ENCODE measurements at places on chromosomes 11 and 22. TPM values are rescaled to one million over a fixed set of nuclear protein-coding genes. Genes with fewer than 3 reads are reported as not detected.

FAM83F gene
- polyA plus RNA-seq: 6.8 TPM

PGA5 gene
- not detected for polyA plus RNA-seq

OR8D4 gene
- not detected for polyA plus RNA-seq

VPS26B gene
- polyA plus RNA-seq: 20.5 TPM

PRR33 gene
- polyA plus RNA-seq: not detected

LRRC32 gene
- polyA plus RNA-seq: 105 TPM

TSPAN4 gene
- polyA plus RNA-seq: 81.2 TPM

C11orf91 gene
- polyA plus RNA-seq: not detected

MUC2 gene
- not detected for polyA plus RNA-seq

AGBL2 gene
- polyA plus RNA-seq: 2.1 TPM

CDC42EP2 gene
- 19.4 TPM for polyA plus RNA-seq

ABCC8 gene
- polyA plus RNA-seq: 3.2 TPM

CBLIF gene
- not detected for polyA plus RNA-seq

DNHD1 gene
- 3.5 TPM for polyA plus RNA-seq

PLAAT4 gene
- polyA plus RNA-seq: 579 TPM

RFPL2 gene
- polyA plus RNA-seq: not detected

ACRV1 gene
- not detected for polyA plus RNA-seq

MOGAT2 gene
- polyA plus RNA-seq: 1.1 TPM

LRRC75B gene
- polyA plus RNA-seq: 23.4 TPM

GAL3ST1 gene
- 34.3 TPM for polyA plus RNA-seq

ZNF214 gene
- polyA plus RNA-seq: 3.2 TPM

PTGDR2 gene
- polyA plus RNA-seq: not detected

SERPIND1 gene
- not detected for polyA plus RNA-seq

OR5AN1 gene
- not detected for polyA plus RNA-seq

SLC5A12 gene
- 227 TPM for polyA plus RNA-seq

RIC3 gene
- 10.5 TPM for polyA plus RNA-seq

KCTD14 gene
- polyA plus RNA-seq: 14.8 TPM

DKK3 gene
- polyA plus RNA-seq: 49.6 TPM

FZD4 gene
- polyA plus RNA-seq: 21.4 TPM

PLAAT5 gene
- 7.6 TPM for polyA plus RNA-seq

PARVG gene
- polyA plus RNA-seq: 2.5 TPM

KRTAP5-10 gene
- polyA plus RNA-seq: not detected

OR5P2 gene
- polyA plus RNA-seq: not detected

RPLP2 gene
- 1,997 TPM for polyA plus RNA-seq

LMNTD2 gene
- 6.2 TPM for polyA plus RNA-seq

ENTHD1 gene
- not detected for polyA plus RNA-seq
